ENCODE measurements at places on chromosomes 6 and 20.

DNA sequence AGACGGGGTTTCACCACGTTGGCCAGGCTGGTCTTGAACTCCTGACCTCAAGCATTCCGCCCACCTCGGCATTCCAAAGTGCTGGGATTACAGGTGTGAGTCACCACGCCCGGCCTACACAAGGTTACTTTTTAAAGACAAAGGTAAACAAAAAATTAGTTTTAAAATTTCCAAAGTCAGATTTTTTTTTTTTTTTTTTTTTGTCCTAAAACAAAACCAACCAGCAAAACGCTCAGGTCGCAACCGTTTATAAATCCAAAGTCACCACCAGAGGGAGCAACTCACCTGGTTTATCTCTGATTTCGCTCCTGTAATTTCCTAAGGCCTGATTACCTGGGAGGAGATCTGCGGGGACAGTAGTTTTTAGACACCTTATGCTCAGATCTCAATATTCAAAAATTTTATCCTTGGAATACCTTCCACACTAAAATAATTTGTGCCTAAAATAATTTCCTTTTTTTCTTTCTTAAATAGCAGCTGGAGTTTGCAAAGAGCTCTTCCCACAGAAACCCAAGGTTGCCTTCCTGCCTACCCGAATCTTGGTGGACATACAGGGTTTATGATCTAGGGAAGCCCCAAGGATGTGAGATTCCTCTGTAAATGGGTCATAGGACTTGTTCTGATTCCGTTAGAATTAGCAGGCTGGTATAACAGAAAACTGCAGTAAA, 19.8 kb upstream of the TREM1 start:
- DNase-seq = peak; percentile 38

DNA sequence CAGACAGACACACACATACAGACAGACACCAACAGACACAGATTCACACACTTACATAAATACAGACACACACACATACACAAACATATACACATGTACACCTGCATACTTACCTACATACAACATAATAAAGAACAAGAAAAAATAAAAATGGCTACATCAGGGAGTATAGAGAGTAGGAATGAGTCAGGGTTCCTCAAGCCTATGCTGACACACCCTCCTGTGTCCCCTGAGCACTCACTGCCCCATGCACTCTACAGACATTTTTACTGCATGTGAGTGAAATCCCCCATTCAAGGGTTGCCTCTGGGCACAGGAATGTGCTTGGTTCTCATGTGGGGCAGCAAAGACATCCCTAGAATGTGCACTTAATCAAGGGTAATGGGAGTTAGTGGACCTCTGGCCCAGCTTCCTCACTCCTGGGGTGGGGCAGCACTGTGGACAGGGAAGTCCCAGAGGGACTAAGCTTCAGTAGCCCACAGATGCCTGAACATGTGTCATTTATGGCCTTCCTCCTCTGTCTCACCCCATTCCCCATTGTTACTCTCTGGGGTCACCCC, 185.9 kb upstream of the FOXA2 start:
- DNase-seq = no peak

GRCh38 chr6:34021554-34022190, 124.2 kb downstream of the GRM4 start:
- DNase-seq = no peak

DNA sequence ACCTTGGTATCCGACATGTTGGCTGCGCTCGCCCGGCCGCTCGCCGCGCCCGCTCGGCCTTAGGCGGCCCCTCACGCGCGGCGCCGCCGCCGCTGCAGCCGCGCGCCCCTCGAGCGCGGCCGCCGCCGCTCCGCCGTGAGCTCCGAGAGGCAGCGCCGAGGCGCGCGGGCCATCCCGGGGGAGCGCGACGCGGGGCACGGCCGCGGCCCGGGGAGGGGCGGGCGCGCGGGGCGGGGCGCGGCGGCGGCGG, at the start of gene KIF13A:
KIF13A (minus strand) TSS at position 189 of the 250 bp plus-strand sequence; CDS start at position 17, 172 bp downstream.
- no peak for DNase-seq

DNA sequence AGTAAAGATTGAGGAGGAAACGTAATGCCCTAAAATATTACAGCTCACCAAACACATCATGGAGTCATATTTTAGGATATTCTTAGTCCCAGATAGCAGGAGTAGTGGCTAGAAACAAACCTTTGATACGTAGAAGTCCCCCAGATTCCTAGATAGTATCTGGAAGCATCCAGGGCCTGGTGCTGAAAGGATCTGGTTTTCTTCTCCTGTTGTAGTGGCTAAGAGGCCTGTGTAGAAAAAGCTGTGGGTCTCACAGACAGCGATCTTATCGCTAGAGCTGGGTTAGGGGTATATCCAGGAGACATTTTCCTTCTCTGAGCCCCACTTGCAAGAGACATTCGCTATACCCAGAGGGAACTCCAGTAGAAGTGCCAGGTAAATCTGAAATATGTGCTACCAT, 139.9 kb downstream of the KCNQ5 start:
- no peak for DNase-seq

DNA sequence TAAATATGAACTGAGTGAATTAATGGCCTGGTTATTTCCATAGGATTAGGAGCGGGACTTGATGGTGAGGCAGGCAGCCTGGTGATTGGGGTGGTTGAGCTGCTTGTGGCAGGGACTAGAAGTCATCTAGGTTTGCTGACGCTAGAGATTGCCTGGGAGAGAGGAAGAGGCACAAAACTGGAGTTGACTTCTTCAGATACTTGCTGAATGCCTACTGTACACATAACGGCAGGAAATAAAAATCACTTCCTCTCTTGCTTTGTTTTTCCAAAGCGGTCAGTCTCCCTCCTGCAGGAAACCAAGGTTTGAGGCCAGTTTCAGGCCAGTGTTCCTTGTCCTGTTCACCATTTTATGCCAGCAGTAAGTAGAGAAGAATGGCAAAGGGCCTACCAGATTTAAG, 36.7 kb upstream of the MYLIP start:
- DNase-seq = no peak

Measured in T-cell (primary cell).